ENCODE measurements at places on chromosomes 2 and 18.

DNA sequence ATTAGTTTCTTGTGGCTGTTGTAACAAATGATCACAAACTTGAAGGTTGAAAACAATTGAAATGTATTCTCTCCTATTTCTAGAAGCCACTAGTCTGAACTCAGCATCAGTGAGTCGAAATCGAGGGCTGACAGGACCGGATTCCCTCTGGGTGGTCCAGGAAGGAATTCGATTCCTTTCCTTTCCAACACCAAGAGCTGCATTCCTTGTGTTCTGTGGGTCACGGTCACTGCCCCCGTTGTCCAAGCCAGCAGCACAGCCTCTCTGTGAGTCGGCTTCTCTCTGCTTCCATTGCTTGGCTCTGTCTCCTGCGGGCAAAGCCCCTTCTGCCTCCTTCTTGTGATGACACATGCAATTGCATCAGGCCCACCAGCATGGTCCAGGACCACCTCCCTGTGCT is 67.3 kb downstream of the SMIM21 start:
- no peak for DNase-seq

DNA sequence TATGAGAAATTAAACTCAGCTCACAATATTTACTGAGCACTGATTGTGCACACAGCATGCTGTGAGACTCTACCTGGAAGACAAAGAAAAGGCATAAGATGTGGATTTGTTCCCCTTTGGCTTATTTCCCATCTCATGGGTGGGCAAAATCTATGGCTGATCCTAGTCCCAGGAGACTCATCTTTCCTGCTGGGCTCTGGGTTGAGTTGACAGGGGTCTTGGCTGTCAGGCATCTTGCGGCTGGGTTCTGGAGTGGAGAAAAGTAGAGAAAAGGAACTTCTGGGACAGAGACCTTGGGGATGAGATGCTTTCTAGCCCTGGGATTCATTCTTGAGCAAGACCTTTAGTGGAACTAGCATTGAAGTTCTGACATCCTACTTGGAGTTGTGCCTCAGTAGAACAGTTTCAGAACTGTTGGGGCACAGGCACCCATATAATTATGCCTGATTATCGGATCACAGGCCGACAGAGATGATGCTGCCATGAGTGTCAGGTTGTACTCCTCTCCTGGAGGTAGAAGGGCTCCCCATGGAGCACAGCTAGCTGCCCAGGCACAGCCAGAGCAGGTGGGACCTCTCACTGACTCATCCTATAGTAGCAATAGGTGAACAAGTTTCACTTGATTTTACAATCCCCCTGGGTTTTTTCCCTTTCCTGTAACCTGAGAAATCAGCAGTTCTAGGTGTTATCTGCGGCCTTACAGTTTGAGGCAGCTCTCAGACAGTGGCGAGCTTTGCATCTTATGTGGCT is 260.9 kb downstream of the CYRIA start:
- no peak for DNase-seq

DNA sequence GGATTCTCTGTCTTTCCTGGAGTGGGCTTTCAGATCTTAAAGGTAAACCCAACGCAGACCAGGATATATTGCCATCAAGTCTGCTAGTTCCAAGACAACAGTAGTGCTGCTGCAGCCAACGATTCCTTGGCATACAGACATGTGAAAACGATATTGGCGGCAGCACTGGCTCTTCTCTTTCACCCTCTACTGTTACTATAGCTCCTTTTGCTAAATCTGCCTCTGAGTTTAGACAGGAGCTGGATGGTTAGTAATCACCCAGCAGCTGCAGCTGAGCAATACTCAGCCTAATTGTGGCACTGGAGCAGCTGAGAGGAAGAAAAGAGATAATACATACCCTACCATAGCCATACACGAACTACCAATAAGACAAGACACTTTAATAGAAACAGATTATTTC is 4.0 kb downstream of the YES1 start:
- no peak for DNase-seq

DNA sequence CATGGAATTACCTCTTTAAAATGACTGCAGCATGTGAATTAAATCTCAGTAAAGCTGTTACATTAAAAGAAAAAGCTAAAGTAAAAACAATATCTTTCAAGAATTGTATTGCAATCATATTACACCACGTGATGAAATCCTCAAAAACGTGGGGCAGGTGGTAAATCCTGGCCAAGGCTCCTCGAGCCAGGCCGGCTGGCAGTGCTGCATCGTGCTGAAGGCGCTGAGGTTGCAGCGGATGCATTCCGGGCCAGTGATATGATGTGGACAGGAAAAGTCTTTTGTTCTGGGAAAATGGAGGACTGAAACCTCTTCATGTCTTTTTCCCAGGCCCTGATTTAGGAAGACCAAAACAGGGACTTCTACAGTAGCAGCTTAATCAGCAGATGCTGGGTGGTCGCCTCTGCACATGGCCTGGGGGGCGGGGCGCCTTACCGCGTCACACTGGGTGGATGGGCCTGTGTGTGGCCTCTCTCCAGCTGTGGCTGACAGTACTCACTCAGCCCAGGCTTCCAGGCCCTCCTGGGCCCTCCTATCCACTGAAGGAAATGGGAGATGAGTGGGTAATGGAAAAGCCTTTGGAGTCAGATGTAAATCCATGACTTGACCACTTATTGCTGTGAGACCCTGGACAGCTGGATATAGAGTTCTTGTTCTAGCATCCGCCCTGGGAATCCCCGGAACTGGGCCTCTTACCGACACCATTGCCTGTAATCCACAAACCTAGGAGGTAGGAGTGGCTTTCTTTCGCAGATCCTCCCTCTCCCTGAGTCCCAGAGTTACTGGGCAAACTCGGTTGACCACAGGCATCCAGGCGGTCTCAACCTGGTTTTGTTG is 45.1 kb downstream of the PROC start:
- no peak for DNase-seq

DNA sequence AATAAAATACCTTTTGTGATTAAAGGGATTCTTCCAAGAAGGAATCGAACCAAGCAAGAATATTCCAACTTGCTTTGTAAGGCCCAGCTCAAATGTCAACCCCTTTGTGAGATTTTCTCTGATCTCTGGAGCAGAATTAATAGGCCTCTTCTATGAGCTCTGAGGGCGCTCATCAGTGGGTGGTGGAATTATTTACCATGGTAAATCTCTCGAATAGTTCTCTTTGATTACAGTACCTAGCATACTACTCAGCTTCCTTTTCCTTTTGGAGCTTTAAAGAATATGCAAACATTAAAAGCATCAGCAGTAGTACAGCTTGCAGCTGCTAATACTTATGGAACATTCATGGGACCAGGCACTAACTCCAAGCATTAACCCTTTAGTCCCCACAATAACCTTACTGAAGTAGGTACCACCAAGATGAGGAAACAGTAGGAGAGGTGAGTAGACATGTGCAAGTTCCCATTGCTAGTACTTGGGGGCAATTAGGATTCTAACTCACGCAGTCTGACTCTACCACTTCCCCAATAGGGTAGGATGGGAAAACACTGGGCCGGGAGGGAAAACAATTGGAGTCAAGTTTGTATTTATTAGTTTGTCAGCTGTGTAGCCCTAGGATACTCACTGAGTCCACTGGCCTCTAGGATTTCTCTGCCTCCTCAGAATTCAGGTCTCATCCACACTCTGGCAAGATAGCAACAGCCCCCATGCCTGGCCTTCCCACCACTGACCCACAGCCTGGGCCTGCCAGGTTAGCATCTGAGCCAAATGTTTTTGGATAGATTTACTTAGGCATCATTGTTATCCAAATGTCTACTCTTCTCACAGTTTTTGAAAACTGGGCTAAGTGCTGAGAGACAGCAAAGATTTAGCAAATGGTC is 21.7 kb downstream of the ADD2 start:
- no peak for DNase-seq

DNA sequence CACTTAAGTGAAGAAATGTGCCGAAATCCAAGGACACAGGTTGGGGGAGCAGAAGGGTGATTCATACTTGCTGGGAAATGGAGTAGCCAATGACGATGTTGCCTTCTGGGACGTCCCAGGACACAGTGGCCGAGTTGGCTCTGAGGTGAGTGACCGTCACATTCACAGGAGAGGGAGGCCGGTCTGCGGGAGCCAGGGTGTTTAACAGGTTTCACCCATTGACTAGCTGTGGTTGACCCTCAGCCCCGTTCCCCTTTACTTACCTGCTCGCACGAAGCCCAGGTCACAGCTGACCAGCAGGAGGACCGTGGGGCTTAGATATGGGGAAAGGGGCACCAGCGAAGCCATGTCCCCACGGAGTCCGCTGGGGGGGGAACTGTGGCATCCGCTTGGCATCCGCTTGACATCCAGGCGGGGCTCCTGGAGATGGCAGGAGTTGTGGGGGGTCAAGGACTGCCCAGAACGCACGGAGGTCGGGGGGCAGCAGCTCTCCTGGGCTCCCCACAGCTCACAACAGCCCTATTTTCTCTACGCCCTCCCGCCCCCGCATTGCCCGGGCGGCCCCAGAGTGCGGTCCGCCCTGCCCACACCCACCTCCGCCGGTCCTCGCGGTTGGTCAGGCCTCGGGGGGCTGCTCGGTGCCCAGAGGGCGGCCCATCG is 586 bp downstream of the FNDC4 start:
- peak; percentile 22 for DNase-seq

- DNase-seq, result no peak
Observed at GRCh38 chr2:200509235-200509611, 645 bp downstream of the KCTD18 start.

DNA sequence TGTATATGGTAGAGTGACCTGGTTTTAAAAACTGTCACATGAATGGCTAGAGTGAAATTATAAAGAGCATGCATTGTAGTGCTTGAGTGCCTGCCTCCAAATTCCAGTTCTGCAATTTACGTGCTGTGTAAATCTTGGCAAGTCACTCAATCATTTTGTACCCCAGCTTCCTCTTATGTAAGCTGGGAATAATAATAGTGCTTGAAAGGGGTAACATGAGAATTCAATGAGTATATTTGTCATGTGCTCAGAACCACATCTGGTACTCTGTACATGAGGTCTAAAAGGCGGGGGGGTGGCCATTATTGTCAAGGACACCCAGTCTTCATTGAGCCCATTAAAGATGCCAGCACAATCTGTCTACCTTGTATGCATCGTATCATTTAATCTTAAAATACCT is 214.8 kb downstream of the MC4R start:
- DNase-seq, result no peak

DNA sequence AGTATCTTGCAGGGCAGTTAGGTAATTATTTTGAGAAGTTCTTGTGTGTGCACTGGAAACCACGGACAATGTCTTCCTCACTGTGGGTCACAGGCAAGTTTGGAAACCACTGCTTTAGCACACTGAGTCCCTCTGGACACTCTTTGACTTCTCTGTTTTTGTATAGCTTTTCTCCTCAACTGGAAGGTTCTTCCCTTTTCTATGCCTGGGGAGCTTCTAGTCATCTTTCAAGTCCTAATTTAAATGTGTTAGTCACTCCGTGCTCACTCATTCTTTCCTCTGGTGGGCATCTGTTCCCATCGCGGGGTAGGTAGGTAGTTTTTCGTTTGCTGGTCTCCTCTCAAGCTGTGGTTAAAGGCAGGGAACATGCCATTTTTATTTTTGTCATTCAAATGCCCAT is 32.1 kb downstream of the E2F6 start:
- DNase-seq, result no peak

- no peak for DNase-seq
Observed at GRCh38 chr2:158779621-158780020, 15.5 kb upstream of the DAPL1 start.

GRCh38 chr2:72917877-72918553 is 696 bp downstream of the EMX1 start:
- no peak for DNase-seq

- DNase-seq, result no peak
Observed at GRCh38 chr2:33107690-33108482, 161.1 kb downstream of the LTBP1 start.

DNA sequence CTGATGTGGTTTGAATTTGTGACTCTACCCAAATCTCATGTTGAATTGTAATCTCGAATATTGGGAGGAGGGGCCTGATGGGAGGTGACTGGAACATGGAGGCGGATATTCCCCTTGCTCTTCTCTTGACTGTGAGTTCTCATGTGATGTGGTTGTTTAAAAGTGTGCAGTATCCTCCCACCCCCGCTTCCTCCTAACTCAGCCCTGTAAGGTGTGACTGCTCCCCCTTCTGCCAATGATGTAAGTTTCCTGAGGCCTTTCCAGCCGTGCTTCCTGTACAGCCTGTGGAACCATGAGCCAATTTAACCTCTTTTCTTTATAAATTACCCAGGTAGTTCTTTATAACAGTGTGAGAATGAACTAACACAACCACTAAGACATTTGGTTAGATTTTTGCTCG is 458.4 kb downstream of the THSD7B start:
- DNase-seq, result no peak

DNA sequence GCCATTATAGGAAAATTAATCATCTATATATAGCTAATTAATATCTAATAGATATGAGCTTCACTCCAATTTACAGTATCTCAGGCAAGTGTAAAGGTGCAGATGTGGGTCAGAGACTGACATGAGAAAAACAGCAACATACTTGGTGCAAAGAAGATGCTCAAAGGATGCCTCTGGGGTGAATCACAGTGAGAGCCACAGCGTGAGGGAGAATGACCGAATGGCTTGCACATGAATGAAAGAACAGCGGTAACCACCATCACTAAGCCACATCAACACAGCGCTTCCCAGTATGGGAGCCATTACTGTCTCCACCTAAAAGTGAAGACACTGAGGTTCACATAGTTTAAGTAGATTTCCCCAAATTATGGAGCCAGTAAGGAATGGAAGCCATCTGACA is 423.4 kb upstream of the ID2 start:
- no peak for DNase-seq

GRCh38 chr18:76461148-76461547 is 33.9 kb downstream of the ZNF516 start:
- DNase-seq, result no peak

DNA sequence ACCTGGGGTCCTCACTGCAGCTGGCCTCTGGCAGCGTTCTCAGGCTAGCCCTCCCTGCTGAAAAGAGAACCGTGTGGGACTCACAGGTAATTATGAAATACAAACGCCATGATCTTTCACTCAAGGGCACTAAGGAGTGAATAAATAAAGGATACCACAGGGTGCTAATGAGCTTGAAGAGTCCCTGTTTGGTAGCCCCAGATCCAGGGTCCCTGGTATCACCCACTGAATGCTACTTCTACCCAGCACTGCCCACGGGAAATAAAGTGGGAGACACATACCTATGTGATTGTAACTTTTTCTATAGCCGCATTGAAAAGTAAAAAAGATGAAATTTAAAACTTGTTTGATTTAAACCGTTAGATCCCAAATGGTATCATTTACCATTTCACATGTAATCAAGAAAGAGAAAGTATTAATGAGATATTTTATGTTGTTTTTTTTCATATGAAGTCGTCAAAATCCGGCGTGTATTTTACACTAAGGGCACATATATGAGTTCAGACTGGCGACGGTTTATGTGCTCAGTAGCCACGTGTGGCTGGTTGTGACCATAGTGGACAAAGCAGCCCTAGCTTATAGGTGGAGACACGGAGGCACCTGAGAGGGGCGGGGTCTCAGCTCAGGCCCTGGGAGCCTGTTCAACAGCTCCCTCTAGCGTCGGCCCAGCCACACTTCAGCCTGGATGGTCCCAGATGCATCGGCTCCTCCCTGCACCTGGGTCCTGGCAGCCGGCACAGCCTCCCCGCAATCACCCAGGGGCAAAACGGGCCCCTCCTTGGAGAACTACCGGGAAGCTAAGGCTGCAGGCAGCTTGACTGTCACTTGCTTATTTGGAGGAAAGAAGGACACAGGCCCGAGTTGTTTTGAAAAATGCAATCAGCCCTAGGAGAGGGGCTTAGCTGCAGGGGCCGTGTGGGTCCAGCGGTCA is 39.2 kb downstream of the ODC1 start:
- peak; percentile 88 for DNase-seq
